ENCODE measurements at places on chromosomes 4 and X.

- no peak for DNase-seq
Measured at GRCh38 chrX:8235026-8235425, 64.0 kb upstream of the VCX2 start.

DNA sequence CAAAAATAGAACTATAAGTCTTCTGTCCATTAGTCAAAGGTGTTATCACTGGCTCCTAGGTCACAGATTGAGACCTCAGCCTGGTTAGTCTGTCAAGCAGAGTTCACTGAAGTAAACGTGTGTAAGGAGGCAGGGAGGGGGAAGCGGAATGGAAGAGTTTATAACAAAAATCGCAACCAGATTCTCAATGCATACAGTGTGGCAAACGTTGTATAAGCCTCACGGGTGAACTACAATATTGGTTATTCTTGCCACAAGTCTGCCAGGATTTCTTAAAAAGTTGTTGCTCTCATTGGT, 114.8 kb downstream of the AMELX start:
- no peak for DNase-seq

DNA sequence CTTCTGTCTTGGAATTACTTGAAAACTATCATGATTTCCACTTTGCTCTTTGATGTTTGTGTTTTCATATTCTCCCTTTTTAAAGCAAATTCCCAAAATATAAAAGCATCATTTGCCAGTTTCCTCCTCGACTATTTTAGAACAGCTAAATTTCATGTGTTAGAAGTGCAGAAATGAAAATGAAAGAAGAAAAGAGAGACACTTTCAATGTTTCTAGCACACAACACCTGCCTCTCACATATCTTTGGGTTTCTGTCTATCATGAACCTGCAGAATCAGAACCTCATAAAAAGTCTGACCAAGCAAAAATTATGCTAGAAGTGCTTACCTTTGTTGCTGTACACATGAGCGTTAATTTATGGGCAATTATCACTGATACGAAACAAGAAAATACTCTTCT, 1.9 kb upstream of the NEUROG2 start:
- DNase-seq = no peak

DNA sequence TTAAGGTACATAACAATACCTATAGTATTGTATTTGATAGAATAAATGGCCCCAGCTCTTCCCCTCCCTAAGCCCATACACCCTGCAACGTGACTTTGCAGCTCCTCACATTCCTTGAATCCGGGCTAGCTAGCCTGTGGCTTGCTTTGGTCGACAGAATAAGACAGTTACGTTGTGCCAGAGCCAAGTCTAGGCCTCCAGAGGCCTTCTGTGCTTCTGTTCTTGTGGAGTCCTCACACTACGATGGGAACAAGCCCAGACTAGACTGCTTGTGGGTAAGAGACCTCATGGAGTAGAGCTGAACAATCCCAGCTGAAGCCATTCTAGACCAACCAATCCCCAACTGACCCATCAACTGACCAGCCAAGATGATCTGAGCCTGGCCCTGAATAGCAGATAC, 102.4 kb upstream of the PLAC1 start:
- DNase-seq = no peak

DNA sequence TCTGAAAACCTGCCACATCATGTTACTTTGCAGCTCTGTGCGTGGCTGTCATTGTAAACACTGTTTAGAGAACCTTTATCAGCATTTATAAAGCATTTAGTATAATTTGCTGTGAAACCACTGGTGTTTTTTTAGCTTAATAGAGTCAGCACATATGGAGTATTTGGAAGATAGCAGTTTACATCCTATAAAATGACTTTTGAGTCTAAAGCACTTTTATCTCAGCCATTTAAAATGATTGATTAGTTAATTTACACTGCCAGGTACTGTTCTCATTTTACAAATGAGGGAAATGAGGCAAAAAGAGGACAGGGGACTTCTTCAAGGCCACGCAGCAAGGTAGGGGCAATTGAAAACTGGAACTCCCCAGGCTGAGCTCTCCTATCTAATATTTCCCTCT, 181.7 kb downstream of the FRMPD4 start:
- no peak for DNase-seq

GRCh38 chr4:8776366-8776765, 95.3 kb downstream of the HMX1 start:
- no peak for DNase-seq

DNA sequence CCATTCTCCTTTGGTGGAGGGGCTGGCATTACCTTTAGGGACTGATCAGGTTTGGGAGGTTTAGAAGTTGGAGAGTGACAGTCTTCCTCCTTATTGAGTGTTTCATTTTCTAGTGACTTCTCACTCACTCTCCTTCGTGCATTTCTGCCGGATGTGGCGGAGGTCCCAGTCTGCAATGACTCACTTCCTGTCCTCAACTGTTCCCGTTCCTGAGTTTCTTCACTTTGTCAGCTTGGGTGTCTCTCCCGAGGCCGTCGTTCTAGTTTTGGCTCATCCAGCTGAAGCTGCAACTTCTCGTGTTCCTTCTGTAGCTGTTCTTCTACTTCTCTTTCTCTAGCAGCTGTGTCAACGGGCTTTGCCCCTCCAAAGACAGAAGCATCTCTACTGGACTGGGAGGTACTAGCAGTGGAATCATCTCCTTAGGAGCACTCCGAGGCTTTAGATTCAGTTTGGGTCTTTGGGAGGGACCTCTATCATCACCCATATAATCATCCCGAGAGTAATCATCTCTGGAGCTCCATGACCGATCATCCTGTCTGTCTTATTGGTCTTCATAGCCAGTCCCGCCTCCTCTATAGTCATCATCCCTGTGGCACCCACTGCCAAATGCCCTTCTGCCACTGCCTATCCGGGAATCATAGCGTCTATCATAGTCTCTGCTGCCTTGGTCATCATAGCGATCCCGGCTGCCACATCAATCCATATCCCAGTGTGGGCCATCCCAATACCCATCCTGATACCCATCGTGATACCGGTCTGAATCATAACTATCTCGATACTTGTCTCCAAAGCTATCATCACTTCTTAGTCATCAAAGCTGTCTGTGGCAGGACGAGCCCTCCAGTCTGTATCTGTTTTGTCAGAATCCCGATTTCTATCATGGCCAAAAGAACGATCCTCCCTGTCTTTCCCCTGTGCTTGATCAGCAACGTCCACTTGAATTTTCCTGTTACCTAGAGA, 35.3 kb upstream of the VSIG4 start:
- no peak for DNase-seq

DNA sequence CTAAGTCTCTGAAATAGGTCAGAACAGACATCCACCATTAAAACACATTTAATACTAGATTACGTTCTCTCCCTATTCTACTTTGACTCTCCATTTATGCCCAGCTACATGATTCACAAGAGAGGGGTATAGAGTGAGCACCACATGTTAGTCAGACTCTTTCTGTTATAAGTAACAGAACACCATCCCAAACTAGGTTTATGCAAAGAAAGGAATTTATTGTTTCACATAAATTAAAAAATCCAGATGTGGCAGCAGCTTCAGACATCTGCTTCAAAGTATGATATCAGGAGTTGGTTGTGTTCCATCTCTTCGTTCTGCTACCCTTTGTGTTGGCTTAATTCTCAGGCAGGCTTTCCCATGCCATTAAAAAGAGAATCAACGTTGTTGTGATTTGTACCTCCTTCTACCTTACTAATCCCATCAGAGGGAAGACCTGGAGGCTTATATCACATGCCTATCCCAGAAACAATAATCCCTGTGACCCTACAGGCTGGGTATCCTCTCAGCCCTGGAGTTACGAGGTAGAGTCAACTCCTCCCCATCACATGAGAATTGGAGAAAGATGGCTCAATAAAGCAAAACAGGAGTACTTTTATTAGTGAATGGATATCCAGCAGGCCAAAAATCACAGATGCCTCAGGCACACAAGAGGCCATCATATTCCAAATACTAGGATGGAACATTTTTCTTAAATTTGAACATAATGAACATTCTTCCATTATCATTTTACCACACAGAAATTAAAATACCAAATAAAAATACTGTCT, 163.2 kb downstream of the SLC7A11 start:
- DNase-seq = no peak

DNA sequence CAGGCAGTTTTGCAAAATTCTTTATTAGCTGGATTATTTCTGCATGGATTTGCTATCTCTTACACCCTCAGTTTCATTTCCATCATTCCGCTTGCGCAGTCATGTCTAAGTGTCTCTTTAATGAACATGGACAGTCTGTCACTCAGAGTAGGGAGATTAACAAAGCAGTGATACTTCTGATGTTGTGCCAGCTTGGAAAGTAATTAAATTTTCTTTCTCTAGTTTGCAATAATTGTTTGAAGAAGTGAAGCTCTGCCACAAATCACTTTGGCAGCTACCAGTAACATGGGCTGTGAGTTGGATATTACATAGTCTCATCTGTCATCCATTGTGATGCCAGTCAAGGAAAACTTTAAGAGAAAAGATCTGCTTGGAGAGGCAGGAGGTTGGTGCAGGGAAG, 324.8 kb upstream of the NWD2 start:
- no peak for DNase-seq

DNA sequence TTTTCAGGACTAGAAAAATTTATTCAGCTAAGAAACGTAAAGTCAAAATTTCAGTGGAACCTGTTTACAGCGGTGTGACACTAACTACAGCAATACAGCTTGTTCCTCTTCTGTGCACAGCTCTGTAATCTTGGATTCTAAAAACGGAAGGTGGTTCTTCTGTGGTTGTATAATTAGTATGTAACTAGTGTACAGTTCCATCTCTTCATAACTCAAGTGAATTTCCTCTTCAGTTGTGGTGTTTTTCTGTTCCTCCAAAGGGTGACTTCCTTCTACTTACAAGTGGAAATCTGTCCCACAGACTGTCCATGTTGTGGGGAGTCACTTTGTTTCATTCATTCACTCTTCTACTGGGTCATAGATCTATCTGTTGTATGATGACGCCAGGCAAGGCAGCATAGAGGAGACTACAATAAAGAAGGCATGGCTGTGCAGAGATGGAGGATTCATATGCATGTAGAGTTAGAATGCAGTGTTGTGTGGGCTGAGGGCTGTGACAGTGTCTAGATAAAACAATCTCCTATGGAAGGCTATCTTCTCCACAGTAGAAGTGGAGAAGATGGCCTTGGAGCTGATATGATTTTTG, 5.4 kb downstream of the DAPP1 start:
- DNase-seq = peak; percentile 14

DNA sequence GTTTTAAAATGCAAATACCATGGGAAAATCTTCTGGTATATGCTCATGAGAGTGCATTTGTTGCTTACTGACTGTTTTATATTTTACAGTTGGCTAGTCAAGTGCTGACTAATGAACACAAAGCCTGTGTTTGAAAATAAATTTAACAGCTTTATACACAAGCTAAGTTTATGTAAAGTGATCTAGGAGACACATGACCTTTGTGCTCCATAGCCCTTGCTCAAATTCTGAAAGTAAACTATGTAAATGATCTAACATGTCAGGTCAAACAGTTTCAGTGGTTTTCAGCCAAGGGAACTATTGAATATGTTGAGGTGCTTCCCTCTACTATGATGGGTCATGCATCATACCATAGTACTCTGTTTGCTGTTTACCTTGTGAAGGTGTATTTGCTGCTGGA, 36.7 kb downstream of the DIAPH2 start:
- no peak for DNase-seq

- DNase-seq = no peak
Measured at GRCh38 chr4:7647600-7648543, 213.1 kb upstream of the PSAPL1 start.

GRCh38 chr4:2220016-2220630, 21.8 kb downstream of the HAUS3 start:
- DNase-seq = peak; percentile 58

- DNase-seq = no peak
Measured at GRCh38 chr4:102324730-102325129, 20.6 kb downstream of the SLC39A8 start.

DNA sequence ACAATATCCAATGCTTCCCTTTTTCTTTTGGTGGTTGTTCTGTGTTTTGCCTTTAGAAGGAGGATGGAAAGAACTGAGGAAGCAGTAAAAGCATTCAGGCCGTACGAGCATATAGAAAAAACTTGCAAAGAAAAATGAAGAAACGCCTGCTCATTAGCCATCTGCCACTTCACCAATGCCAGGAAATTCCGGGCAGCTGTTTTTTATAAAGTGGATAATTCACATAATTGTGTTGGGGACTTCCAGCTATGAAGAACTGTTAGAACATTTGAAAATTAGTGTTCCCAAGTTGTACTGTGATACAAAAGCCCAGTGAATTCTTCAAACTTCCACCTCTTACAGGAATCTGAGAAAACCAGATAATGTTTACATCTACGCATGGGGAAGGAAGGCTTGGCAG, 11.7 kb downstream of the RELL1 start:
- DNase-seq = no peak

DNA sequence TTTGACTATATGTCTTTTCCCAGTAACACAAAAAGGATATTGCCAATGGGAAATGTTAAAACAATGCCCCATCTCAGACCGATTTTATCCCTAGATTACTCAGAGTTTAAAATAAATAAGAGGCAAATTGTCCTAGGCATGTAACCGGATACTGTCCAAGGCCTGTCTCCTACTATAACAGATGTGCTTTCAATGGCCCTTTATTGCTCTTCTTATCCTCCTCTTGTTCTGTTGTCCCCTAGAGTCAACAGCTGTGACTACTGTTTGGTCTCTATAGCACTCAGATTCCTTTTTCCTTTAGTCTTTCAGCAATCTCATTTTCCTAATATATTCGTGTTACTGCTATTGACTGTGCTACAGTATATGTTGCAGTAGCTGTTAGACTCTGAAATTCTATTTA, 66.8 kb upstream of the PLS3 start:
- DNase-seq = no peak

DNA sequence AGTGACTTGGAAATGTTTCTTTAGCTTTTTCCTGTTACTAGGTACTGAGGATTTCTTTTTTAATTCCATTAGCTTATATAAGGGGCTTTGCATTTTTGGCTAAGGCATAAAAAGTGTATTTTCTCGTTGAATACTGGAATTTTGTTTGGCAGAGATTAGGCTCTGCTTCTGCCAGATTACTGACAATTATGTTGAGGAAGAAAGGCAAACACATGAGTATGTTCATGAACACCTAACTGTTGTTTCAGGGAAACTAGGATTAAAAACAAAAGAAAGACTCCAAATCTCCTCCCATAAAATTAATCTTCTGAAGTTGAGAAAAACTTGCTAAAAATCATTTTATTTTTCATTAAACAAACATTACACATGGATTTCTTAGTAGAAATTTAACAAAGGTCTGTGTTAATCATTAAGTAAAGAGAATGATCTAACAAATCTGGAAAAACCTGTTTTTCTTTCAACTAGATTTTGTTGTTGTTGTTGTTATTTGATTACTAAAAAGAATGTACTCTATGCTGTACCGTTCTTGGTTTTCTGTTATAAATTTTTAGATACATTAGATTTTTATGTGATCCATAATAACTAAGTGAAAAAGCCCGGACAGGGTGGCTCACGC, 43.3 kb upstream of the STAG2 start:
- DNase-seq = no peak

DNA sequence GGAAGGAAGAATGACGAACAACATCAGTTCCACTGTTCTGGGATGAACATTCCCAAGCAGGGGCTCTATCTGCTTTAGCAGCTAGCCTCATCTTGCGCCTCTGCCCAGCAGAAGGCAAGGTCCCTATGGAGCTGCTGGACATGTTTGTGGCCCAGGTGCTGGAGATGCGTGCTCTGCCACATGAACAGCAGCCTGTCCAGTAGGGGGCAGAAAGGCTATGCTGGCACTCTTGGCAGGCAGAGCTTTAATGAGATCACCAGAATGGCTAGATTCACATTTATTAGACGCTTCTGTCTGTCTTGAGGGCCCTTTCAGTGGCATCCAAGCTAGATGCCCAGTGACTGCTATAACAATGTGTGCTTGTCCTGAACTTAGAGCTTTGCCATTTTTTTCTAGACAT, 1826.0 kb downstream of the STIM2 start:
- peak; percentile 23 for DNase-seq

GRCh38 chr4:40927074-40927473, 177.3 kb downstream of the NSUN7 start:
- no peak for DNase-seq

Data from Jurkat, Clone E6-1 (cell line).